ENCODE measurements at places on chromosomes 13 and 19.

DNA sequence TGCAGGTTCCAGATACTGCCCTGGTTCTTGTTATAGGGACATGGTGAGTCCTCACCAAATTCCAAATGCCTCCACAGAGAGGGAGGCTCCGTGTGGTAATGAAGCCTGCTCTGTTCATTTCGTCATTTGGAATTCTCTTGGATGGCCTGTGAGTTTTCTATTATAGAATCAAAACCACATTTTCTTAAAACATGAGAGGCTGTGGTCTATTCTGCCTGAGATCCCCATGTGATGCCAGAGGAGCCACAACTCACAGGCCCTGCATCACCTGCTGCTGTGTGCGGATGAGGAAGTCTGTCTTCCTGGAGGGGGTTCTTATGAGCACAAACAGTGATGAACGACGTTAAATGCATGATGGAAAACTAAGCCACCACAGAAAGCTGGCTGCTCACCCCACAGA is 264.4 kb downstream of the UQCRFS1 start:
- no peak for DNase-seq

GRCh38 chr13:82833923-82834322 is 1048.4 kb downstream of the SLITRK1 start:
- no peak for DNase-seq

- DNase-seq, result no peak
These were observed 117.2 kb upstream of the ARGLU1 start for GRCh38 chr13:106685143-106685542.

- no peak for DNase-seq
These were observed 209.6 kb downstream of the OLFM4 start for GRCh38 chr13:53238261-53238660.

DNA sequence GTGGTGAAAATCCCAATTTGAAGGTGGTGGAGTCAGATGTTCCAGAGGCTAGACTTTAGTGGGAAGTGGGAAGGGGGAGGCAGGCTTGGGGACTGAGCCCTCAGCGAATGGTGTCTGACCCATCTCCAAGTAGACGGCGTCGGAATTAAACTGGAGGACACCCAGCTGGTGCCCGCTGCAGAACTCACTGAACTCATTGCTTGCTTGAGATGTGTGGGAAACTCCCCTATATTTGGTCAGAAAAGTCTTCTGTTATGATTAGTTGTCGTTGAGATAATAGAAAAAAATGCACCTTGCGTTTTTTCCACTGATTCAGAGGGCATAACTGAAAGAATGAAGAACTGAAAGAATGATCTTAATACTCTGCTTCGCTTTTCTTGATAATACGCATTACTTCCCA is 871 bp upstream of the ZNF583 start:
- DNase-seq, result no peak

DNA sequence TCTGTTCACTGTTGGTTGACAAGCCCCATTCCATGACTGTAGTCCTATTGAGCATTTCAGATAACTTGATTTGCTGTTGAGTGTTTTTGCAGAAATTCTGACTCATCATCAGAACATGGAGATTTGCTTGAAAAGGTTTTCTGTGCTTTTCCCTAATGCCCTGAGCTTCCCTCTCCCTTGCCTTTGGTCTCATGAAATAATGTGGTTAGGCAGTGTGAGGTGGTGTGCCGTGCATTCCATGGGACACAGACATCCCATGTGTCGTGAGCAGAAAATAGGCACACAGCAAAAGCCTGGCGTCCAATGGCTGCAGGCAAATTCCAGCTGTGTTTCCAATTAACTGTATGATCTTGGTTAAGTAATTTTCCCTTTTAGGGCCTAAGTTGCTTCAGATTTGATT is 197.4 kb downstream of the DLEU7 start:
- DNase-seq, result no peak

DNA sequence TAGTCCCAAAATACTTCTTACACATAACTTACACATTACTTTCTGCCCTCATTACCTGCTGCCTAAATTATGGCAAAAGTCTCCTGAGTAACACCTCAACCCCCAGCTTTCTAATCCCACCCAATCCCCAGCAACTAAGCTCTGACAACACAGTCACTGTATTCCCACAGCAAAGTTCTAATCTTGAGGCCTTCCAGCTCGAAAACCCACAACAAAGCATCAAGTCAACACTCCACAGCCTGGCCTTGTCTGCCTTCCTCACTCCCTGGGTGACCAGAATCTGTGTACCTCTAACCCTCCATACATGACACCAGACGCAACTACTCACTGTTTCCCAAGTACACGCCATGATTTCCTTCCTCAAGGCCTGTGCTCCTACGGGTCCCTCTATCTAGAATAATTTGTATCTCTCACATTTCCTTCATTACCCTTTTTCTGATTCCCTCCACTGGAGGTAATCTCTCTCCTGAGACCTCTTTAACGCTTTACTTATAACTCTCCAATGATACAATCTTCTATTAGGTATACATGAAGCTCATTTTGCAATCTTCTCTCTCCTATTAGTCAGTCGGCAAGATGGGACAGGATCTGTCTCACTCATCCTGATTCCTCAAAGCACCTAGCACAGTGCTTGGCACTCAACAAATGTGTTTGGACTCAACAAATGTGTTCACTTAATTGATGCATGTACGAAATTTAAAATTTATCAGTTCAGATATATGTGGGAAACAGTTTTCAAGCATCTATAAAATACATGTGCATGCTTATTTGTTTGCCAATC is 87.6 kb upstream of the DOCK9 start:
- no peak for DNase-seq

DNA sequence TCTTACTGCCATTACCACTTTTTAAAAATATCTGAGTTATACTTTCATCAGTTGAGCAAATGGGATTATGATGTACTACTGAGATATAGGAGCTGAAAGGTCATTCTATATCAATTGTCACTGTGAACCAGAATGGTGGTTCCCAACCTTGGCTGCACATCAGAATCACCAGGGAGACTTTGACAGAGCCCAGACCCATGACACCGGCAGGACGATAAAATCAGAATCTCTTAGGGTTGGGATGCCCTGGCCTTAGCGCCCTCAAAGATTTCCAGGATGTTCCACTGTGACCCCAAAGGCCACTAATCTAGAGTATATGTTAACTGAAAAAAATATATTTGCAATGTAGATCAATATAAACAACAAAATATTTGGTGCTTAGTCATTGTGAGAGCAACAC is 355.1 kb downstream of the LIG4 start:
- DNase-seq, result no peak

DNA sequence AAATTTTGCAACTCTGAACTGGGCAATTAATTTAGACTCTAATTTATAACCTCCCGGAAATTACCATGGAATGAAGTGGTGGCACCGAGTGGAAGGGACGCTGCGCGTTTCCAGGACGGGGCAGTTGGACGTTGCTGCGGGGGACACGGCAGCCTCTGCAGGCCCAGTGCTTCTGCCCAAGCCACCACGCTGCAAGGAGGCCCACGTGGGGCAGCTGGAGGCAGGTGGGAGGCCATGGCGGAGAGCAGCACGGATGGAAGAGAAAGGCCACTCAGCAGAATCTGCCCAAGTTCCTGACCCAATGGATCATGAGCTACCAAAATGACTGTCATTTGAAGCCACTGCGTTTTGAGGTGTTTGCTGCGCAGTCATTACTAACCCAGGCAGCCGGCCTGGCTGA is 11.2 kb upstream of the ADPRHL1 start:
- no peak for DNase-seq

GRCh38 chr13:99376924-99377323 is 69.7 kb upstream of the GPR183 start:
- DNase-seq, result no peak

- no peak for DNase-seq
These were observed 800.1 kb upstream of the PCDH9 start for GRCh38 chr13:68030152-68030809.

DNA sequence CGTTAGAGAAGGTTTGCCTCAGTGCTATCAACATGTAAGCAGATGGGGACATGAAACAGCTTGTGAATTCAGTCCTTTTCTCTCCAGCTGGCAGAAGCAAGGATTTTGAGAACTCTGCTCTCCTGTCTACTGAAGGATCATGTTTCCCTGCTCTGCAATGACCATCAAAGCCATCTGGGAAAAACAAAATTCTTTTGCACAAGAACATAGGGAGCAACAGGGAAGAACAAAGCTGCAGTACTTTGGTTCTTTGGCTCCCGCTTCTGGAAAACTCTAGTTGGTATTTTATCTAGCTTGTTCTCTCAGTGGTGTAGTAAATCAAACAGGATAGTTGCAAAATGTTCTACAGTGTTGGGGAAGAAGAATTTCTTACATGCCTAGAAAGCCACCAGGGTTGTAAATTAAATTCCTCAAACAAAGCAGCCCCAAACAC is 270.4 kb downstream of the ENOX1 start:
- DNase-seq, result no peak

- peak; percentile 86 for DNase-seq
These were observed 5.1 kb downstream of the DOT1L start for GRCh38 chr19:2168619-2169424.

GRCh38 chr19:3513229-3514140 is 7.4 kb downstream of the FZR1 start:
- DNase-seq, result no peak

GRCh38 chr19:29540114-29540513 is 14.3 kb downstream of the VSTM2B start:
- no peak for DNase-seq

DNA sequence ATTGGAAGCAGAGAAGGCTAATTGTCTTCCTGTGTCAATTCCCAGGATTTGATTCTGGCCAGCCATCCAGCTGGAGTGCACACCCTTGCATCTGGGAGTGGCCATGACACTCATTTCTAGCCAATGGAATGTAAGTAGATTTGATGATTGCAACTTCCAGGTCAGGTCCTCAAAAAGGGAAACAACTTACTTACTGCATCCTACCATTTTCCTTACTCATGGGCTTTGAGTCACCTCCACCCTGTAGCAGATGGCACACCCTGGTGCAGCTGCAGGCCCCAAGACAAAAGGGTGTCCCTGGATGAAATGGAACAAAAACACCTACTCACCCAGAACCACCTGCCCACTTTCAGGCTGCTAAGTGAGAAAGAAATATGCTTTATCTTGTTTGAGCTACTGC is 27.3 kb upstream of the MPHOSPH8 start:
- no peak for DNase-seq

- no peak for DNase-seq
These were observed 150.7 kb downstream of the ABCC4 start for GRCh38 chr13:95150555-95150954.

- no peak for DNase-seq
These were observed 92.7 kb upstream of the SOX1 start for GRCh38 chr13:111974341-111974640.

GRCh38 chr19:12912571-12912970 is 6.5 kb downstream of the SYCE2 start:
- no peak for DNase-seq

GRCh38 chr13:106795847-106796246 is 227.9 kb upstream of the ARGLU1 start:
- no peak for DNase-seq

- DNase-seq, result no peak
These were observed 449.3 kb downstream of the PCDH9 start for GRCh38 chr13:66780814-66781213.

- no peak for DNase-seq
These were observed 180.6 kb downstream of the KDM4B start for GRCh38 chr19:5149508-5149907.

DNA sequence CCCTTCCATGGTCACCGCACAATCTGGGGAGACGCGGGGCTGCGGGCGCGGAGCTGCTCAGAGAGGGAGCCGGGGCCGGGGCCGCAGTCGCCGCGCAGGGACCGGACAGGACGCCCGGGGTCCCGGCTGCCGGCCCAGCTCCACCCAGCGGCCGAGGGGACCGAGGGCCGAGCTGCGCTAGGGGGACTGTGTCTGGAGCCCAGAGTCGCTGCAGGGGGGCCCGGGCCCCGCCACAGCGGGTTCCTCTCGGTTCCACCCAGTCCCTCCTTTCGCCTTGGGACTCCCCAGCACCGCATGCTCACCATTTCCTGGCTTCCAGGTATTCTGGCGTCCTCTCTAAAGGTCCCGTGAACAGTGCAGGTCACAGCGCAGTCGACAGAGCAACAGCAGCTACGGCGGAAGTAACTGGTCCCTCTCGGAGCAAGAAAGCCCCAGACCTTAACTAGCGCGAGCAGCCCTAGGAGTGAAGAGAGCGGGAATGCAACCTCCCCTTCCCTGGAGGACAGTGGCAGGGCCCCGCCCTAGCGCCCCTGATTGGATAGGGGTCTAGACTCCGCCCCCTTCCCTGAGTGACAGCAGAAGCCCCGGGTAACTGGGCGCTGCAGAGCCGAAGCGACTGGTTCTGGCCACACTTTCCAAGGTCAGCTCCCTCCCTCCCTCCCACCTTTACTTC is at the start of gene ZNF878:
ZNF878 (minus strand) TSS at position 465 of the 673 bp plus-strand sequence; CDS start at position 305, 160 bp downstream.
- DNase-seq, result peak; percentile 44

GRCh38 chr19:48396824-48397176 is 3.3 kb downstream of the GRIN2D start:
- no peak for DNase-seq

- no peak for DNase-seq
These were observed 5.5 kb downstream of the AP3D1 start for GRCh38 chr19:2145831-2146241.

DNA sequence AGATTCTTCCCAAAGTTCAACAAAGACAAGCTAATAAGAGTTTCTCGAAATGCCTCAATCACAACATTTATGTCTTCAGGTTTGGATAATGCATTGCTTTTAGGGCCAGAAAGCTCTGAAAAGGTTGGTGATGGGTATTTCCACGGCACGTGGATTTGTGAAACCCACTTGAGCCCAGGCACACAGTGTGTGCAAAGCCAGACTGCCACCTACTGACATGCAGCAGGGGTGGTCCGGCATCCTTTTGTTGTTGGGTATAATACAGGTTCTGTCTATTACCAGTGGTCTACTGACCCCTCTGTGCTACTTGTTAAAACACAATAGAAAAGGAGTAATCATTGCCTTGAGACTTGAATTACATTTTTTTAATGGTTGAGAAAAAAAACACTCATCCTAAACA is 225.6 kb downstream of the RAP2A start:
- no peak for DNase-seq

GRCh38 chr19:49473868-49474541 is at the start of gene FLT3LG:
FLT3LG (plus strand) TSS chr19:49474215; CDS start chr19:49474640, 425 bp downstream.
- DNase-seq, result peak; percentile 88

DNA sequence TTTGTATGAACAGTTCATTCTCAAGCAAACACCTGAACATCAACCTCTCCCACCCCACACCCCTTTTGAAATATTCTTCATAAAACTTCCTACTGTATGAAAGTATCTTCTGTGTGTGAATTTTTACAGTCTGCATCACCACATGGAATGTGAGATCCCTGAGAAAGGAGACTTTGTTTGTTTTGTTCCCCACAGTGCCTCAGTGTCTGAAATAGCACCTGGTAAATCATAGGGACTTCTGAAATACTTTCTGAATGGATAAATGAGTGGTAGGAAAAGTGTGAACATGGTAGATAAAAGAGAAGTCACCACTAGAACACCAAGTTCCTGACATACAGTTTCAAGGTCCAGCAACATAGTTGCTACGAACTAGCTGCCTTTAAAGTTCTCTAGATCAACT is 1071.2 kb downstream of the EFNB2 start:
- DNase-seq, result no peak
